ENCODE measurements at places on chromosomes 3 and 15.
A peak's percentile ranks its signal among the peaks of the same experiment; 100 is the strongest.

DNA sequence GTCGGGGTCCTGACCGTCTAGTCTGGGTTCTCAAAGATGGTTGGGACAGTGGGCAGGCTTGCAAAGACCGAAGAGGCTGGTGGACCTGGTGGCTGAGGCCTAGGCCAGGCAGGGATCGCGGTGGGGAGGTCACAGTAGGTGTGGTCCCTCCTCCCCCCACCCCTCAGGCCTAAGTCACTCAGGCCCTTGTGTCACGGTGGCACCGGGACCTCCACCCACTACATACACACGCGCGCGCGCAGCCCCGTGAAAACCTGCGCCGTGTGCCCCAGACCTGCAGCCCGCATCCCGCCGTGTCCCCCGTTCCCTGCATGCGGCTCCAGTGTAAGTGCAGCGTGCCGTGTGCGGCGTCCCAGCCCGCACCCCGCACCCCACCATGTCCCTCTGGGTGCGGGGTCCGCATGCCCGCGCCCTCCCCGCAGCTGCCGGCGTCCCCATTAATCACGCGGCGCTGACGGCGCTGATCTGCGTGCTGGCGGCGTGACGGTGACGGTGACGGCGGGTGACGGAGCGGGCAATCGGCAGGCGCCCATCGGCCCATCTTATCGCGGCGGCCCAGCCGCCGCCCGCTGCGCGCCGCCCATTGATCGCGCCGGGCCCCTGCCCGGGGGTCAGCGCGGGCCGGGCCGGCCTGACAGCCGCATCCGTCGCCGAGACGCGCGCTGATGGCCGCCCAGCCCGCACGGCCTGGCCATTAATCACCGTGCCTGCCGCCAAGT lies 24.4 kb downstream of the SEC61A1 start:
- peak; percentile 29 for DNase-seq

GRCh38 chr15:66078929-66079275 lies 174.6 kb downstream of the MEGF11 start:
- no peak for DNase-seq

GRCh38 chr15:38600236-38600635 lies 35.6 kb upstream of the RASGRP1 start:
- no peak for DNase-seq

DNA sequence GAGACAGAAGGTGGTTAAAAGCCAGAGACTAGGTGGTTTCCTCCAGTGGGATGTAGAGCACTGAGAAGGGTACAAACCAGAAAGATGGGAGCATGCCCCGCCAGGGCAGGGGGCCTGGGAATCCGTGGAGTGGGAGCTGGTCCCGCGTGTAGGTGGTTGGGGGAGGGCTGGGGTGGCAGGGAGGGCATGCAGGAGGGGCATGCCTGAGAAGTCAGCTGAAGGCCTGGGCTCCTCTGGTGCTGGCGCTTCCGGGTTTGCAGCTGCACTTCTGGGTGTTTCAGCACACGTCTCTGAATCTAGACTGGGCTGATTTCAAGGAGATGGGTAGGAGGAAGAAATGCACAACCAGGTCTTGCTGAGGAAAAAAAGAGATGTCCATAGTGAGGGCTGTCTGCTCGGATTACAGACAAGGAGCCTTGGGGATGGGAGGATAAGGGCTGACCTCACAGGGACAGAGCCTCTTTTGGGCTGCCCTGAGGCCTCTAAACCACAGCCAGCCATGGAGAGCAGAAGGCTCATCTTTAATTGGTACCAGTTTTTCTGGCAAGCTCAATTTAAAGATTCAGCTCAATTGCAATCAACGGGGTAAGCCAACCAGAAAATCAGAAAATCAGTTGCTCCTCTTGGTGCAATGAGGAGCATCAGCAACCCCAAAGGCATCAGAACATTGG lies 151.9 kb downstream of the FAM43A start:
- no peak for DNase-seq

DNA sequence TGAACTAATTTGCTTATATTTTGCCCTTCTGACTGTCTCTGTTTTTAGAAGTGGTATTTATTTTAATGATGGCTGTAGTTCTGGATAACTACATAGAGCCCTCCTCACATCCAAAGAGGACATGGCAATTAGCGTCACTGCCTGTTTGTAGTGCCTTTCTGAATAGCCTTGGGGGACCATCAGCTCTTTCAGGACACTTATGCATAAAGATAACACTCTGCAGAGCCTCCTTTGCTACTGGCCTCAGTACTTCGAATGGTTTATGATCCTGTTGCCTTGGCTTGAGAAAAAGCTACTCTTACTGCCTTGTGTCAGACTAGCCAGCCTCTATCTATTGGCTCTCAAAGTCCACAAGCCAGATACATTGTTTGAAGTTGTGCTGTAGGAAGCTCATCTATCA lies 105.4 kb upstream of the SPRED1 start:
- no peak for DNase-seq

Measured in neural crest cell (in vitro differentiated cells).